ENCODE measurements at places on chromosomes 6 and 20.
A peak's percentile ranks its signal among the peaks of the same experiment; 100 is the strongest.

DNA sequence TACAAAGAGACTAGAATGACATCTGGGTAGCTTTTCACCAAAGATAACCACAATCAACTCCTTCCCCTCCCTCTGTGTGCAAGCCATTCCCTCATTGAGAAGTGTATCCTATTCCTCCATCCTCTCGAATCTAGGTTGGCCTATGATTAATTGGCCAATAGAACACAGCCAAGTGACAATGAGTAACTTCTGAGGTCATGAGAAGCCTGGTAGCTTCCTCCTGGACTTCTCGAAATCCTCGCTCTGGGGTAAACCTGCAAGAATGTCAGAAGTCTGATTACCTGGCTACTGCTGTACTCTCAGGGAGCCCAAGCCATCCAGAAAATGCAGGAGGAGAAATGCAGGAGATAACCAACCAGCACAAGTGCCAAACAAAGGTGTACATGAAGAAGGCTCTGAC is 13.1 kb downstream of the ARHGAP18 start:
- DNase-seq: no peak

- peak; percentile 70 for DNase-seq
Observed at GRCh38 chr6:34237722-34238584, 1.3 kb downstream of the HMGA1 start.

- DNase-seq: no peak
Observed at GRCh38 chr20:19964289-19965265, 52.6 kb upstream of the NAA20 start.

- DNase-seq: no peak
Observed at GRCh38 chr20:36861875-36862801, 13.8 kb upstream of the TLDC2 start.

- DNase-seq: no peak
Observed at GRCh38 chr20:4244700-4245485, 229.5 kb upstream of the RNF24 start.
